Liver (tissue), 10 donors: ENCODE measurements at places on chromosomes 3 and 15. TPM values are rescaled to one million over a fixed set of nuclear protein-coding genes. Genes with fewer than 3 reads are reported as not detected.

Gene DET1
- 5.4 TPM for total RNA-seq

Gene GUCA1C
- total RNA-seq: not detected

Gene CFAP100
- total RNA-seq: not detected

Gene ANKRD63
- not detected for total RNA-seq

Gene LDHAL6B
- not detected for total RNA-seq

Gene OSTN
- total RNA-seq: not detected

Gene SHC4
- total RNA-seq: under 0.01 TPM

Gene ZNF770
- total RNA-seq: 33.1 TPM

Gene MINAR1
- total RNA-seq: 0.14 TPM

Gene THRB
- total RNA-seq: 23.9 TPM

Gene ZNF774
- 0.19 TPM for total RNA-seq

Gene SERPINI2
- not detected for total RNA-seq

Gene GOLGA6L9
- 1.3 TPM for total RNA-seq

Gene CDC25A
- 29.6 TPM for total RNA-seq

Gene NUP210
- 38.6 TPM for total RNA-seq

Gene RAD54L2
- 9.6 TPM for total RNA-seq

Gene DNAJA4
- total RNA-seq: 79.0 TPM
